Stimulated activated CD8-positive, alpha-beta memory T cell treated with anti-CD3 and anti-CD28 coated beads, Interleukin-7, amount 100 ng/mL, for 24 hours (primary cell): ENCODE measurements at places on chromosomes 4 and X.

DNA sequence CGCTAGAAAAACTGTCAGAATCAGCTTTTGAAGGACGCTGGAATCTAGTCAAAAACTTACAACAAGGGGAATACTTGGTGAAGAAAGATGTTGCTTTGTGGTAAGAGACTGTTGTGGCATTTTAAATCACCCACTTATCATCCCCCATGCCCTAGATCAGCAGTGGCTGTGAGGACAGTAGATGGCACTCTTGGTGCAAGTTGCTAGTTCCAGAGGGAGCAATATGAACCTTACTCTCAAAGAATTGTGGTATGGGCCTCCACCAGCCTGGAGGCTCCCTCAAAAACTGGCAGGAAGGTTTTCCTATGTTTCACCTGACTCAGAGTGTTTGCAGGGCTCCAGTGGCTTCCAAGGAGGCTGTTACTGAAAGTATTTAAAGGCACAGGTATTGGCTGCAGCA lies 37.7 kb upstream of the SLC16A2 start:
- no peak for DNase-seq

DNA sequence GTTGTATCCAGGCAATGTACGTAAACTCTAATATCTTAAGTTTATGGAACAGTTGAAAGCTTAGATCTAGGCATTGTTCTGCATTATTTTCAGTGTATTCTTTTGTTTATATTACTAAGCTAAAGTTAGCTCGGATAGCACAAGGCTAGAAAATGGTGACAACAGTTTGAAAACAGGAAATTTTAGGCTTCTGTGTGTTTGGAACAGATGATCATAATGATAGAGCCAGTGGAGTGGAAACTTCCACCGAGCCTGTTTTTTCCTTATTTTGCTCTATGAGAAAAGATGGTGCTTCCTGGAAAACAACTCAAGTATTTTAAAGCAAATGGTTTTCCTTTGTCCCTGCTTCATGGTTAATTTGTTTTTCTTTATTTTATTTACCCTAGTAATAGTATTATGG lies 70.8 kb downstream of the GAB1 start:
- DNase-seq = no peak

DNA sequence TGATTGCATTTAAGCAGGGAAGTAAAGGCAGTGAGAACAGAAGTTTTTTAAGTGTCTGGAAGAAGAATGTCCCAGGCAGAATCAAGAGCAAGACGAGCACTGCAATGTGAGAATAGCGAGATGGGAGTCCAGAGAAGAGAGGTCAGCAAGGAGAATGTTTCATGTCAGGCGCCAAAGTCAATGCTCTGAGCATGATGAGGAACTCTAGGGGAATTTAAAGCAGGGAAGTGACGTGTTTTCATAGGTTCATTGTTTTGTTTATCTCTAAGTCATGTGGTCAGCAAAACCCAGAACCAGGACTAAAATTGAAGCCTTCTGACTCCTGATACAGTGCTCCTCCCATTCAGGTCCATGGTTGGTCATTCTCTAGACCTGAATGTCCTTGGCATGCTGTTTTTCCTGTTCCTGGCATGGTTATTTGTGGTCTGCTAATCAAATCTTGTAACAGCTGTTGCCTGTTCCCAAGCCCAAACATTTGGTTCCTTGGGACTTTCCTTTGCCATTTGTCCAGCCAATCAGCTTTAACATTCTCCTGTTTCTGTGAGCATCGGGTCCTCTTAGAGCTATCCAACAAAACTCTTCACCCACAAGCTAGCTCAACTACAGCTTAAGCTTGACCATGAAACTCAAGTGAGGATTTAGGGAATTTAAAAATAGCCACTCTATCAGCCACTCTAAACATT lies 37.7 kb downstream of the PTCHD1 start:
- no peak for DNase-seq

DNA sequence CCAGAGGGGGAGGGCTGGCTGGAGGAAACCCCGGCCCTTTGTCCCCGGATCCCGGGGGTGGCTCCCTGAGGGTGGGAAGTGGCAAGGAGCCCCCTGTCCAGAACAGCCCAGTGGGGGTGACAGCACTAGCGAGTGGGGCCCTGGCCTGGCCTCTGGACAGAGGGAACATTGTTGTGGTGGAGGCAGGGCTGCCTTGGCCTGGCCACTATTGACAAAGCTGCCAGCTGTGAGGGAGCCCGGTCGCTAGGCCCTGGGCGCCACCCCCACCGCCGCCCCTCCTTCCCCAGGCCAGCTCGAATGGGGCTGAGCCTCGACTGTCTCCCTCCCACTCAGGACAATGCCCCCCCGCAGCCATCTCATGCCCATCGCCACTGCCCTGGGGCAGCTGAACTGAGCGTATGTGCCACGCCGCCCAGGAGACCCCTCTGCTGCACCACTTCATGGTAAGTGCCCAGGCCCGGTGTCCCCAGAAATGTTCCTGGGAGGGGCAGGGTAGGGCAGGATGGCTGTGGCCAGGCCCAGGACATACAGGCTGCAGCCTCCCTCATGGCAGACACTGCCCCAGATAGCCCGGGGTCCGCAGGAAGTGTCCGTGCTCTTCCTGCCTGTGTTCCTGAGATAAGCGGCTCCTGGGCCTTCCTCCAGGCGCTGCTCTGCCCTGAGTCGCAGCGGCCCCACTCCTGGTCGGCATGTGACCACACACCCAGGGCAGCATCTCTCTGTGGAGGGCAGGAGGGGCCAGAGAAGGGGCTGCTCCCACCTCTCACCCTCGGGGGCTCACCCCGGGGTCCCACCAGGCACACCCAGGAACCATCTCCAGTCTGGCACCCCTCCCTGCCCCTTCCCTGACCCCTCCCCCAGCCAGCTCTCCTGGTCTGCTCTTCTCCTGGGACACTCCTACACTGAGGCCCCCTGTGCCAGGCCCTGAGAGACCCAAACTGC lies 1.4 kb downstream of the PLXNB3 start:
- DNase-seq = no peak

GRCh38 chr4:181688432-181688831 lies 554.8 kb upstream of the TENM3 start:
- DNase-seq = no peak

- DNase-seq = no peak
Measured at GRCh38 chr4:182141061-182141460, 102.1 kb upstream of the TENM3 start.

- DNase-seq = no peak
Measured at GRCh38 chrX:2698604-2699003, 7.5 kb downstream of the CD99 start.

DNA sequence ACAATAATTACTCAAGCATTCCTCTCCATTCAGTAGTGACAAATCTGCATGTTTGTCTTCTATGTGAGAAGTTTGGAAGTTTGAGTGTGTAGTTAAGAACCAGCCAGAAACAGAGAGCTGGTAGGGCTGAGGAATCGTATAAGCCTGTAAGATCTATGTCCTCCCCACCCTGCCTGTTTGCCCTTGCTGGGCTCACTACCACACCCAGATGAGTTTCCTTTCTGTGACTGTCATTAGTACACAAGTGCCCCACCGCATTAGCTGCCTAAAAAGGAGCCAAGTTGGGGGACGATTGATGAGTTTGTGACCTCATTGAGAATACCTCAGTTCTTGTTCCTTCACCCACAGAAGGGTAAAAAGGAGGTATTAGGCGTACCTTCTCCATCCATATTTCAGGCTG lies 28.3 kb downstream of the DOCK11 start:
- DNase-seq = no peak

DNA sequence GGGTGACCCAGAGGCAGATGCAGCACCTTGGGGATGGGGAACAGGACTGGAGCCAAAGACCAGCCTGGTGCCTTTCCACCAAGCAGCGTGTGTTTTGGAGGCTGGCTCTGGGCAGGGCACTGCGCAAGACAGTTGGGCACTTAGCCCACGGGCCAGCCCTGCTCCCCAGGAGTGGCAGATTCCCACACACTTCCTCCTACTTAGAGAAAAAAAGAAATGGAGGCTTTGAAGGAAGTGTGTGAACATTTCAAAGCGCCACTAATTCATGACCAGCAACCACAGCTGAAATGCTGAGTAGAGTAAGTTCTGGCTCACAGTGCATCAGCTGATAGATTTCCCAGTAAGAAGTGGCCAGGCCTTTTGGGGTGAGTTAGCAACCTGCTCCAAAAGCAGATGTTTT lies 54.9 kb upstream of the LGI2 start:
- no peak for DNase-seq

DNA sequence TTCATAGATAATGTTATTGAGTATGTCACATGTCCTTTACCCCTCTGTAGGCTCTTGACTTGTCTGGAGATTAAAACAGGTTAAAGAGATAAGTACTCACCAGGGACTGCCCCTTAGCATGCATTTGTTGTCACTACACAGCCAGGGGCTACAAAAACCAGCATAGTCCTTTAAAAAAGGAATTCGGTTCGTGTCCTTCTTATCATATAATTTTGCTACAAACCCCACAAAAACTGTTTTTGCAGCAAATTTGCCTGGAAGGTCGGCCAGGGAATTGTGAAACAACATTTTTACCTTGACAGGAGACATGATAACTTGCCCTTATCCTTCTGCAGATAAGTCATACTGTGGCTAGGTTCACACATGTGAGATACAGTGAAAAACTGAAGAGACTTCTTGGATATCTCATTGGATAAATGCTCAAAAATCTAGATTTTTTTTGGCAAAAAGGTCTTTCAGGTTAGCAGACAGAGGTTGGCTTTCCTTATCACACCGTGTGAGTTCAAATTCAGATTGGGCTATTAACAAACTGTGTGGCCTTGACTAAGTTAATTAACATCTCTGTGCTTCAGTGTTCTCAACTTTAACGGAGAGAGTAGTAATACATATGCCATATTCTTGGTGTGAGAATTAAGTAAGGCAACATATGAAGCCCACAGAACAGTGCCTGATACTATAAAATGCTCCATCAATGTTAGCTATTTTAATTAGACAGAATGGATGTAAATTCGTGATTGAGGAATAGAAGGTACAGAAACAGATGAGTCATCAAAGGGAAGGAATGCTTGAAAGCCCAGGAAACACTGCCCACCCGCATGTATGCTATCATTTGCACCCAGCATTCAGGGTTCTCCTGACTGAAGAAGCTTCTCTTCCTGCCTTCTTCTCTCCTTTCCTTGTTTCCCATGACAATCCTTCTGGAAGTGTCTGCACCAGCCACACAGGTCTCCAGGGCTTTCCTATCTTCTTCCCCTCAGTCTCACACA lies 30.0 kb downstream of the FAM9C start:
- no peak for DNase-seq

GRCh38 chr4:159145992-159146330 lies 43.1 kb downstream of the RAPGEF2 start:
- DNase-seq = no peak

GRCh38 chr4:121690001-121690400 lies 6.8 kb downstream of the ANXA5 start:
- DNase-seq = no peak

GRCh38 chrX:70183091-70183490 lies 5.8 kb downstream of the DGAT2L6 start:
- DNase-seq = no peak

DNA sequence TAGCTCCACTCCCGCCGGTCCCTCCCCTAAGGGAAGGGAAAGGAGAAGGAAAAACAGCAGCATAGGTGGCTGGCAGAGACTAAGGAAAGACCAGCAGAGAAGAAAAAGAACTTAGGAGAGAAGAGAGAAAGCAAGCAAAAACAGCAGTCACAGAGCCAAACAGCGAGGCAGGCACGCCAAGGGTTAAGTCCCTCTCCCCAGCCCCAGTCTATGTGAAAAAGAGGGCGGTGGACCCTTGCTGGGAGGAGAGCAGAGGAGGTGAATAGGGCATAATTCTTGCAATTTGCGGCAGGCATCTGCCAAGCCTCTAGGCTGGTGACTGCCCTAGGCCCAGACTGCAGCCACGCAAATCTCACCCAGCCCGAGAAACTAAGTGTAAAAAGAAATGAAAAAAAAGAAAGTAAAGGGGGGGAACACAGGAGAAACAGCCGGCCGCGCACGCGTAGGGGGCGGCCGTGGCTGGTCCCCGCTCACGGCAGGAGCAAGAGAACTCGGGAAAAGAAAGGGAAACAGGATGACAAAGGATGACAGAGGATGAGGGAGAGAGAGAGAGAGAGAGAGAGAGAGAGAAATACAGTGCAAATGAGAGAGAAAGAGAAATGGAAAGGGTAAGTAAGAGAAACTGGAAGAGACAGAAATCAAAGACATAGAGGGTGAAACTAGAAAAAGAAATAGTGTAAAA lies 48.6 kb downstream of the MAGEA9 start:
- no peak for DNase-seq

DNA sequence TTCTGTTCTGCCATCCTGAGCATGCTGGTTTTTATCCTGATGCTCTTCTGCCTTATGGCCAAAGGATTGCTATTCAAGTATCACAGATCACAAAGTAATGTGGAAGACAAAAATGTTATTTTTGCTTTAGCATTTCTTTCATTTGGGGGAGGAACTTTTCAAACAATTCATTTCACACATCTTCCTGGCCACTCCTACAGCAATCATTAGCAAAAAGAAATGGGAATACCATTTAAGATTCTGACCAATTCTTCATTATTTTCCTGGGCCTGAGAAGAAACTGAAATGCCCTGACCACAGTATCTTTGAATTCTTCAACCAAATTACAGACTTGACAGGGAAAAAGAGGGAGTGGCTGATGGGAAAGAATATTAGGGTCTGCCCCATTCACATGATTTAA lies 38.0 kb upstream of the GRID2 start:
- no peak for DNase-seq

DNA sequence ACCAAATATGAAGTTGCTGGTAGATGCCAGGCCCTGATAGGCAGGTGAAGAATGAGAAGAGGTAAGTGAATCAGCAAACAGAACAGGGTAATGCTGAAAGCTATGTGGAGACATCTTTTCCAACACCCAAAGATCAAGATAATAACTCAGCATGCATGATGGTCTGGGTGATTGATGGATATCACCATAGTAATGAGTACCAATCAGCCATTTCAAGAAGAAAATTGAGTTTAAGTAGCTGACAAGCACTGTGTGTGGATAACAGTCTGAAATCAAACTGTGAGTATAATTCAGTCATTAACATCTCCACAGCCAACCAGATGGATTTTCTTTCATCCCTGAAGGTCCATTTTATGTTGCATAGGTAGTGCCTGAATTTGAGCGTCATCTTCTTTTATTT lies 289.6 kb upstream of the SMIM31 start:
- no peak for DNase-seq

- DNase-seq = no peak
Measured at GRCh38 chr4:122584519-122584918, 36.3 kb downstream of the IL21 start.

DNA sequence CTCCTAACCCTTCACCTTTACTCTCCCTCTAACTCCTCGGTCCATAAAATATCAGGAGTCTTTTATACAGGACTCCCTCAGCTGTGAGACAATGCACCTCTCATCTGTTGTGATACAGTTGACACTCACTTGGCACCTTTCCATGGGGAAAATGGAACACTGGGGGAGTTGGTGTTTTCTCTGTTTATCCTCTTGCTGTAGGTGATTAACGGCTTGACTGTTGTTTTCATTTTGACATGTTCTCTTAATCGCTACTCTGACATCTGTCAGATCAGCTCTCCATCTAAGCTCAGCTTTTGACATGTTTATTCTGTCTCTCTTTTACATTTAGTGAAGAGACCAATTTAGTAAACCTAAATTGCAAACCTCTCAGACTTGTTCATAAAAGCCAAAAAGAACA lies 604.8 kb downstream of the TRAM1L1 start:
- DNase-seq = no peak
